ENCODE measurements at places on chromosomes 4 and X. TPM values are rescaled to one million over a fixed set of nuclear protein-coding genes. Genes with fewer than 3 reads are reported as not detected.

DNA sequence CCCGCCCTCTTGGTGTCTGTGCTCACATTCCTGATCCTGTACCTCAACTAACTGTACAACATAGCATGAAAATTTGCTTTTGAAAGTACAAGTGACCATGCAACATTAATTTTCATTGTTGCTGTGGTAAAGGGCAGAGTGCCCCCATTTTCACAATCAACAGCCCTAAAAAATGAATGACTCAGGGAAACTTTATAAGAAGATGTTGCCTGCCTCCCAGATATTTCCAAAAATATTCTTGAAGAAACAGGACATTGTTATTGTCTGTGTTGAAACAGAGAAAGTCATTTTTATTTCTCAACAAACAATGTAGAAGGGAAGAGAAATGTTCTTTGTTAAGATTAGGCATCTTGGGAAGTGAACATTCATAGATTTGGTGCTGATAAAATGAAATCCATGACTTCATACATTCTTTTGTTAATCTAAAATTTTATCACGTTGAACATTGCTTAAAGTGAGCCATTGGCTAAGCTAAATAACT is 113.9 kb upstream of the ANXA3 start:
- no peak for DNase-seq

GRCh38 chrX:45353456-45353855 is 152.8 kb upstream of the DIPK2B start:
- DNase-seq: no peak

GRCh38 chr4:139514382-139515059 is 41.5 kb downstream of the SETD7 start:
- DNase-seq: no peak

- DNase-seq: no peak
These were observed 191.3 kb downstream of the KCNIP4 start for GRCh38 chr4:21757248-21757647.

DNA sequence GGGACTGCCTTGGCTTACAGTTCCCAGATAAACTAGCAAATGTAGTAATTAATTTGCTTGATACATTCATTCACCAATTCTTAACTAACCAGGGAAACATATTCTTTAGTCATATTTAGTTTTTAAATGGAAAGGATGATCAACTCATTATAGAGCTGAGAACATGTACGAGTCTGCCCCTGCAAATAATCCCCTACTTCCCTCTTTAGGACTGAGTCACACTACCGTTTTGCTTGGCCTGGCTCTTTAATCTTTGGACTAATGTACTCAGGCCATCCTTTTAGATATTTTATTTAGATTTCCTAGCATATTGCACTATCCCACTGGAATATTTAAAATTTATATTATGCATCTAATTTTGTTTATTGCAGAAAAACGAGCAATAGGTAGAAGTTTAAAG is 105.5 kb upstream of the LCORL start:
- no peak for DNase-seq

- DNase-seq: no peak
These were observed 8.6 kb downstream of the OPHN1 start for GRCh38 chrX:68424719-68425118.

- DNase-seq: no peak
These were observed 131.3 kb downstream of the SLC7A11 start for GRCh38 chr4:138110815-138111214.

DNA sequence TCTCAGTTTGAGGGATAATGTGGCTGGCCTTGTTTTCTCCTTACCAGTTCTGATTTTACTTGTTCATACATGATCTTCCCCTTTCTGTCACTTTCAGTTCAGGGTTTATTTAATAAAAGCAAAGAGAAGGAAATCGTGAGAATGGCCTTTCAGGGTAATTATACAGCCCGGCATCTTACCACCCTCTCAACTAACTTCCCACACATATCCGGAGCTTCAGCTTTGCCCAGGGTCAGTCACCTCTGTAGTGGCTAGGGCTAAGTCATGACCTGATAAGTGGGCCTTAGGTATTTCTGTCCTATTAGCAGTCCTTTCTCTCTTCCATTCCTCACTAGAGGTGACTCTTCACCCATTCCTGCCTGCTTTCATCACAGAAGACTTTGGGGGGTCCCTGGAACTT is 15.8 kb downstream of the TRPC5 start:
- no peak for DNase-seq

DNA sequence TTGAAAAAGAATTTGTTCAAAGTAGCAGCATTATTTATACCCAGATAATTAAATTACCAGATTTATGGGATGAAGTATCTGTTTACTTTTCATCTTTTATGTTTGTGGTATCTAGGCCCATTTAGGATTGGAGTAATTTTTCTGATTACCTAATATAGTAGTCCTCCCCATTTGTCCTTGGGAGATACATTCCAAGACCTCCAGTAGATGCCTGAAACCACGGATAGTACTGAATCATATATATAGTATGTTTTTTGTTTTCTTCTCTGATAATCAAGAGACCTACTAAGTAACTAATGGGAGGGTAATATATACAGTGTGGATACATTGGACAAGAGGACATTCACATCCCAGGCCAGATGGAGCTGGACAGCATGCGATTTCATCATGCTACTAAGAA is 30.7 kb upstream of the PTPN13 start:
- no peak for DNase-seq

DNA sequence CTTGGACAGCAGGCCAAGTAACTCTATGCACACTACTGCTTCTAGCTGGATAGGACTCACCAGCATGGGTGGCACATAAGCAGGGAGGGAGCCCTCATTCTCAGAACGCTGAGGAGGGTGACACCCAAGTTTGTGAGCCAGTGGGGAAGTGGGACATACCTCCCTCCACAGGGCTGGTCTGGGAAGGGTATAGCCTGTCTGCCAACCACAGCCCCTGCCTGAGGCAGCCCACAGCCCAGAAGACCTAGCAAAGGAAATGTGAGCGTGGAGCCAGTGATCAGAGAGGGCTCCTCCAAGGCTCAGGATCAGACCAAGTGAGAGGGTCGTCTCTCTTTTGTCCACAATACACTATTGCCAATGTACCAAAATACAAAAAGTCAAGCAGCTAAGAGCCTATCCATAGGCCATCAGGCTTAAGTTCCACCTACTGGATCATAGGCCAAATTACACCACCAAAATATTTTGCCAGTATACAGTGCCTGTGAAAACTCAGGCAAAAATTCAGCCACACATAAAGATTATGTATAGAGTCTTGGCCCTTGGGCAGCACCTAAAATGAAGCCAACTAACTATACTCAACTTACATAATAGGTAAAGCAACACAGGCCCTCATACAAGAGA is 1203.1 kb downstream of the PCDH18 start:
- DNase-seq: no peak

GRCh38 chr4:113785781-113786180 is 24.2 kb upstream of the CAMK2D start:
- no peak for DNase-seq

GRCh38 chr4:148214529-148215166 is 227.6 kb downstream of the NR3C2 start:
- DNase-seq: no peak

- DNase-seq: no peak
These were observed 3.5 kb upstream of the CSF2RA start for GRCh38 chrX:1265086-1265485.

DNA sequence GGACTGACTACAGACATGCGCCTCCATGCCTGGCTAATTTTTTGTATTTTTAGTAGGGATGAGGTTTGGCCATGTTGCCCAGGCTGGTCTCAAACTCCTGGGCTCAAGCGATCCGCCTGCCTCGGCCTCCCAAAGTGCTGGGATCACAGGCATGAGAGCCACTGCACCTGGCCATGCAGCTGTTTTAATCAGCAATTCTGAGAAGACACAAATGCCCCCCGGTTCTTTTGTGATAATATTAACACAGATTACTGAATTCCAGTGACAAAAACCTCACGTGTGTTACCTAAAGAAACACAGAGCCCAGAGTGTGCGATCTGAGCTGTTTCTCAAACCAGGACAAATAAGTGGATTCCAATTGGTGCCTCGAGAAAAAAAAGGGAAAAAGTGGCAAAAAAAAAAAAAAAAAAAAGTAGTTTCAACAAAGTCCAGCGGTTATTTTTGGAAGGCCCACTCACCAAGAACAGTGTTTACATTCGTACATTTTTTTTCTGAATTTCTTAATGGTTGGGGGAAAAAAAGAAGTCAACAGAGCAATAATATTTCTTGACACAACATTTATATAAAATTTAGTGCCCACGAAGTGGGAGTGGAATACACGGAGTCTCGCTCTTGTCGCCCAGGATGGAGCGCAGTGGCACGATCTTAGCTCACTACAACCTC is 17.2 kb downstream of the DHRSX start:
- no peak for DNase-seq

The TMEM255A gene
- total RNA-seq: 0.18 TPM

The AKAP14 gene
- total RNA-seq: not detected

The RPA4 gene
- total RNA-seq: 0.81 TPM

The NHS gene
- total RNA-seq: not detected

The COL4A6 gene
- total RNA-seq: not detected

The TRAM1L1 gene
- total RNA-seq: not detected

The NPY1R gene
- total RNA-seq: not detected

All from activated B cell treated with CpG ODN at 0.5 μM for 24 hours (primary cell).